ENCODE measurements at places on chromosomes 5 and 9. TPM values are rescaled to one million over a fixed set of nuclear protein-coding genes. Genes with fewer than 3 reads are reported as not detected.

- no peak overlapping the region for H3K4me3 ChIP-seq
- no peaks in the 10 kb centered on the region for H3K36me3 ChIP-seq
- DNase-seq = no peak
- no peak overlapping the region for H3K27ac ChIP-seq
- no peaks in the 10 kb centered on the region for H3K27me3 ChIP-seq
- no peaks in the 10 kb centered on the region for H3K4me1 ChIP-seq
Measured at GRCh38 chr5:107809201-107810034, 138.7 kb upstream of the EFNA5 start.

DNA sequence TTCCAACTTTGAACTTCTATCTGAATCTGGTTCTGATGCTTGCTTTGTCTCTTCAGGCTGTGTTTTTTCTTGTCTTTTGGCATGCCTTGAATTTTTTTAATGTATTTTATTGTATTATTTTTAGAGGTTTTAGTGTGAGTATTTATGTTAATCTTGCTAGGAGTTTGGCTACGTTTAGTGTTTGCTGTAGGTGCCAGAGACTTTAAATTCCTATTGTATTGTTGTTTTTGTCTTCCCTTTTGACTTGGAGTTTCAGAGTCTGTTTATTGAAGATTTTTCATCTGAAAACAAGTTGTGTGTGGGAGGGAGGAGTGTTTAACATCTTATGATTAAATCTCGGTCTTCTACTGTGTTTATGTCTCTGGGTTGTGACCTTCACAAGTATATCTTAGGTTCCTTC lies 956.8 kb downstream of the TLE1 start:
- no peaks in the 10 kb centered on the region for H3K4me1 ChIP-seq
- no peaks in the 10 kb centered on the region for H3K36me3 ChIP-seq
- no peak for DNase-seq
- H3K27ac ChIP-seq = no peak overlapping the region
- H3K27me3 ChIP-seq = no peaks in the 10 kb centered on the region

DNA sequence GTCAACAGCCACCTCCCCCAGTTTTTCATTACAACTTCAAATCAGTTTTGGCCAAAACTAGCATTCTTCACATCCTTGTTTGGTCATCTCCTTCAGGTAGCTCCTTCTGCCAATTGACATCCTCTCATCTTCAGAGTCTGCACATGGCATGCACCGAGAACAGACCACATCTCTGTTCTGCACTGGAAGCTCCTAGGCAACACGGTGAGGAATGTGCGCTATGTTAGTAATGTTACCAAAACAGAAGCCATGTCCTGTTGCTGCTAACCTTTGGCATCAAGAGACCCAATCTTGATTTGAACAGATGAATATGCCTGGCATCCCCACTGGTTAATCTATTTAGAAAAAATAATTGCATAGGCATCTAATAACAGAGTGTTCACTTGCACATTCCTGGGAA lies 5.1 kb upstream of the HK3 start:
- H3K27ac ChIP-seq = no peak overlapping the region
- no peaks in the 10 kb centered on the region for H3K27me3 ChIP-seq
- DNase-seq = no peak
- H3K4me3 ChIP-seq = no peak overlapping the region
- no peaks in the 10 kb centered on the region for H3K4me1 ChIP-seq
- H3K36me3 ChIP-seq = peaks cover 6% of the 10 kb centered on the region

DNA sequence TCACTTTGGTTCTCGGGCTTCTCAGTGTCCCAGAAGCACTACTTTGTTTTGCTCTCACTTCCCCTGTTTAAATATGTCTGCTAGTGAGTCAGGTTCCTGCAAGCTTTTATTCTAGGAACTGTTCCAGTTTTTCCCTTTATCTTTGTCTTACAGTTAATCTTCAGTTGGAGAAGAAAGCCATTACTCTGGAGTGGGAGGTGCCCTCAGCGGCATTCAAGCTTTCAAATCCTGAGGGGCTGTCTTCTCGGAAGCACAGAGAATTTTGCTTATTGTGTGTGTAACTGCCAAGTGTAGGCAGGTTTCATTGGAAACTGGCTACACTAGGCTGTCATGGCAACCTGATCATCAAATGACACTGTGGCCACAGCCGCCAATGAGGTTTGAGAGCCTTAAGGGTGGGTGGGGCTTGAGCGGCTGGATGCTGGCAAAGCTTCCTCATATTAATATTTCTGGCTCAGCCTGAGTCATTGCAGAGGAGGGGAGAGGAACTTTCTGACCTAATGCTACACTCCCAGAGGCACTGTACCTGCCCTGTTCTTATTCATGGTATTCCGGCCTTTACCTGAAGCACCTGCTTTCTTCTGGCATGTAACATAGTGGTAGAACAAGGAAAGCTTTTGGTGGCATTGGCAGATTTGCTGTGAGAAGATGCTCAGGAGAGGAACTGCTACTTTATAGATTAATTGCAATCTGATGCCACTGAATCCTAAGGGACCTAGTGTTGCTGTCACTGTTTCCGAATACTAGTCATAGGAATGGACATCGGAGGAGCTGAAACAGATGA lies 26.3 kb downstream of the SLC25A25 start:
- H3K4me1 ChIP-seq = peaks cover 31% of the 10 kb centered on the region
- peak overlapping the region; percentile 81 for H3K27ac ChIP-seq
- no peaks in the 10 kb centered on the region for H3K36me3 ChIP-seq
- peak overlapping the region; percentile 10 for H3K4me3 ChIP-seq
- H3K27me3 ChIP-seq = no peaks in the 10 kb centered on the region

The ASB6 gene
- total RNA-seq = 19.3 TPM

The LHFPL2 gene
- total RNA-seq = 10.1 TPM

DNA sequence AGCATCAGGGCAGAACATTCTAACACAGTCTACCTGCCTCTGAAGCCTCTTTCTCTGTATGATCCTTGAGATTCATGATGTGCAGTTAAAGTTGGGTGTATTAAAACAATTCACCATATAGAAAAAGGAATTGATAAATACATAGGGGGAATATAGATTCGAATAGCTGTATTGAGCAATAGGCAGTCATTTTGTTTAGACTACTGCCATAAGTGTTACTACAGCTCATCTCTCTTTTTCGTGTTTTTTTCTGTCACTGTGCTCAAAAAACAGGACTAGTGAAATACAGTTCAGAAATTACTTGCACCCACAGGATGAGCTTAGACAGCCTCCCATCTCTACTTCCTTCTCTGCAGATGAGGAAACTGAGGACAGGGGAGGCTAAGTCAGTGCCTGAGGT lies 144.6 kb upstream of the FBN2 start:
- no peak overlapping the region for H3K27ac ChIP-seq
- H3K4me3 ChIP-seq = no peak overlapping the region
- no peak for DNase-seq
- H3K27me3 ChIP-seq = no peaks in the 10 kb centered on the region
- H3K4me1 ChIP-seq = peaks cover 13% of the 10 kb centered on the region

The DMRT3 gene
- not detected for total RNA-seq

DNA sequence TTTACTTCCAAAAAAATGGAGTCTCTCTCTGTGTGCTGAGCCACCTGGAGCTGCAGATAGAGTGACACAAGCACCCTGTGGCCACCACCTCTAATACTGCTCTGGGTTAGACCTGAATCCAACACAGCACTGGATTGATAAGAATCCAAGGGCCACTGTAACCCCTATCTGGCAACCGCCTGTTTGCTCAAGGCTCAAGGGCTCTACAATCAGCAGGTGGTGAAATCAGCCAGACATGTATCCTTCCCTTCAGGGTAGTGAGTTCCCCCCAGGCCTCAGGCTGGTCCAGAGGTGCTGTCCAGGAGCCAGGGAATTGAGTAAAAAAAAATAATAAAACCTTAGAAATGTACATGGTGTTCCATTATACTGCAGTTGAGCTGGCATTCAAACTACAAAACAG lies 509.0 kb downstream of the KIF4B start:
- H3K36me3 ChIP-seq = no peaks in the 10 kb centered on the region
- no peaks in the 10 kb centered on the region for H3K27me3 ChIP-seq
- no peak overlapping the region for H3K4me3 ChIP-seq
- no peak for DNase-seq
- no peak overlapping the region for H3K27ac ChIP-seq

- peaks cover 19% of the 10 kb centered on the region for H3K4me1 ChIP-seq
- DNase-seq = no peak
- no peaks in the 10 kb centered on the region for H3K36me3 ChIP-seq
- no peak overlapping the region for H3K4me3 ChIP-seq
- 0 out of 2 replicates have a peak, but pooled peaks cover 10% of the 10 kb centered on the region for H3K27me3 ChIP-seq
Measured at GRCh38 chr9:114775981-114776380, 29.9 kb downstream of the TNFSF15 start.

- no peaks in the 10 kb centered on the region for H3K27me3 ChIP-seq
- no peaks in the 10 kb centered on the region for H3K36me3 ChIP-seq
- no peak for DNase-seq
Measured at GRCh38 chr5:121919046-121919445, 42.7 kb upstream of the SRFBP1 start.

The ZFP37 gene
- total RNA-seq = 0.90 TPM

- no peaks in the 10 kb centered on the region for H3K36me3 ChIP-seq
- no peak overlapping the region for H3K4me3 ChIP-seq
- H3K27me3 ChIP-seq = no peaks in the 10 kb centered on the region
- H3K4me1 ChIP-seq = no peaks in the 10 kb centered on the region
- no peak for DNase-seq
Measured at GRCh38 chr5:88683506-88684135, 199.4 kb downstream of the MEF2C start.

- DNase-seq = no peak
- H3K36me3 ChIP-seq = no peaks in the 10 kb centered on the region
- H3K4me3 ChIP-seq = no peak overlapping the region
- H3K4me1 ChIP-seq = peaks cover 5% of the 10 kb centered on the region
- no peak overlapping the region for H3K27ac ChIP-seq
Measured at GRCh38 chr5:78405829-78406750, 45.7 kb downstream of the SCAMP1 start.

DNA sequence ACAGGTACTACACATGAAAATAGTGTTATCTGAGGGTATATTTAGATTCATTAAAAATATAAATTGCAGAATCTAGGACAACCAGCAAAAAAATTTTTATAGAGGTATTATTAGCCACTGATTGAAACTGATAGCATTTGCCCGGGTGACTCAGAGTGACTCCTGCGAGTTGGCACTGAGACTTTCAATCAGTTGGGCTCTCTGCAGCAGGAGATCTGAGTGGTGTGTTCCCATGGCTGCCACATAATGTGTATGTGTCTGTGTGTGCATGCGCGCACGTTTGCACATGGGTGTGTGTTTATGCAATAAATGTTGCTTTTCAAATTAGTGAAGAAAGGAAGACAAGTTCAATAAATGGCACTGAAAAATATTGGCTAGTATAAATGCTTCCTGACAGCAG lies 100.1 kb upstream of the MRPS30 start:
- no peaks in the 10 kb centered on the region for H3K4me1 ChIP-seq
- H3K27ac ChIP-seq = no peak overlapping the region
- H3K4me3 ChIP-seq = no peak overlapping the region
- no peaks in the 10 kb centered on the region for H3K36me3 ChIP-seq
- no peak for DNase-seq

The PCDHA3 gene
- total RNA-seq = not detected

The SERF1A gene
- total RNA-seq = 1.1 TPM
